ENCODE measurements at places on chromosomes 4 and X.

GRCh38 chr4:57303012-57303751 lies 193.0 kb upstream of the IGFBP7 start:
- no peak for DNase-seq

GRCh38 chr4:84530871-84531270 lies 31.8 kb upstream of the NKX6-1 start:
- no peak for DNase-seq

DNA sequence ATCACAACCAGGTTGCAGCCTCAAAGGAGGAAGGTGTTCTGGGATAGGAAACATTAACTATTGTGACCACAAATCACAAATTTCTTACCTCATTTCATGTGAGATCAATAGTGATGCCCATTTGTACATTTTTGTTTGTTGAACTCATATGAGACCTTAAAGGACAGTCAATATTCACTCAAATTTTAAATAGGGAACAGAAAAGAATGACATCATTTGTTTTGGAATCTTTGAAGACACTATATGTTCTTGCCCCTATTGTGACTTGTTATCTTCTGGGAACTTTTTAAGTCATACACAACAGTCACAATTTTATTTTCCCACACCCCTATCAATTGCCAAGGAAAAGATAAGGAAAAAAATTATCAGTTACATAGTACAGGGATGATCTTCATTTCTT lies 346.5 kb downstream of the ARAP2 start:
- DNase-seq: no peak

DNA sequence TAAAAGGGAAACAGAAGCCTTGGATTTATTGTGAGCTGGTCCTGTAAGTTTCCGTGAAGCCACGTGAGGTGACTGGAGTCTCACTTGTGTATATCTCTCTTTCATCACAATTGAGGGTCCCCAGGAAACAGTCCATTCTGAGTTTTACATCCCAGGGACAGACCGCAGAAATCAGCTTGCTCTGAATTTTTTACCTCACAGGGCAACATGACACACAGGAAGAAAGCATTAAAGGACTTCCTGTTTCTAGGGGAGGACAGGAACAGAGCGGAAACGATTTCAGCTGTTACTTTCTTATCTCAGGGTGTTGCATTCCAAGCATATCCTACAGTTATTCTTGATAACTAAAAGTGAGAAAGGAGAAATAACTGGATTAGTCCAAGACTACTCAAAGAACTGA lies 553.5 kb downstream of the TRAM1L1 start:
- no peak for DNase-seq

- DNase-seq: no peak
Observed at GRCh38 chr4:182593402-182593801, 323.8 kb downstream of the DCTD start.

DNA sequence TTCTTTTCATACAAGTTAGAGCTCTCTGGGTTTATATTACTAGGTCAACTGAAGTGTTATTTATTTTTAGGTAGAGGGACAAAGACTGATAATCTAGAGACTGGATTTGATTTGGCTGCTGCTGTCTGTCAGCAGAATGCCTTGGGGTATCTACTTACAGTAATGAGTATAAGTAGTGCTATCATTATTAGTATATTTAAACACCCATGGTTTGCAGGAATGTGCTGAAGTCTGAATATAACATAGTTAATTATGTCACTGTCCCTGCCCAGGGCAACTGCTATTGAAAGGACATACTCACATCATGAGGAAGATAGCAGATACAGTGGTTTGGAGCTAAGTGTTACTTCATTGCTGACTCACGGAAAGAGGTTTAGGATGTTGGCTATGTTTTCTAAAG lies 76.2 kb downstream of the PRRG1 start:
- no peak for DNase-seq

DNA sequence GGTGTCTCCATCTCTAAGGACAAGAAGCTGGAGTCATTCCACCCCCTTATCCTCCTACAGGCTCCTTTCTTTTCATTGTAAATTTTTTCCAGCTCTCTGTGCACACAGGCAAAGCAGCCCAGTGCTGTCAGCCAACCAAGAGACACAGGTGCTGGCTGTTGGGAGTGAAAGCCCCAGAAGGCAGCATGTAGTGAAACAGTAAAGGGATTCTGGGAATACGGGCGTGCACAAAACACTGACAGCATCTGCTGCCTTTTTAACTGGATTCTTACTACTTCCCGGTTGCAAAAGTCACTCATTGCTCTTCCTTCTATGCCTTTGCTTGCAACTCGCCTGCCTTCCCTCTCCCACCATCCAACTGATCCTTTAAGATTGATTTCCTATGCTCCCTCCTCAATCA lies 208.6 kb upstream of the PRPS2 start:
- DNase-seq: no peak

DNA sequence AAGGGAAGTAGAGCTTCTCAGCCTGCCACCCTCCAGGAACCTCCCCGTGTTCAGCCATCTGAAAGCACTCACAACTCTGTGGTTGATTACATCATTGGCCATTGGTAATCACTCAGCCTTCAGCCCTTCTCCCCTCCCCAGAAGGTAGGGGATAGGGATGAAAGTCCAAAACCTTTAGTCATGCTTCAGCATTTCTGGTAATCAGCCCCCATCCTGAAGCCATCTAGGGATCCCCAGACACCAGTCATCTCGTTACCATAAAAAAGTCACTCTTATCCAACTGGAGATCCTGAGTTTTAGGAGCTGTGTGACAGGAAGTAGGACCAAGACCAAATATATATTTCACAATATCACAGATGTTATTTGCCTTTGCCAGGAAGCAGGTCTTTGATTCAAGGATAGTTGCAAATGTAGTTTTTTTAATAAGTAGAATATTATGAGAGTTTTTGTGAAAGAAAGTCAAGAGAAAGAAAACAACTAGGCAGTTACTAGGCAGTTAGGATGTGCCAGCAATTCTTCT lies 364.6 kb upstream of the NOCT start:
- DNase-seq: no peak

DNA sequence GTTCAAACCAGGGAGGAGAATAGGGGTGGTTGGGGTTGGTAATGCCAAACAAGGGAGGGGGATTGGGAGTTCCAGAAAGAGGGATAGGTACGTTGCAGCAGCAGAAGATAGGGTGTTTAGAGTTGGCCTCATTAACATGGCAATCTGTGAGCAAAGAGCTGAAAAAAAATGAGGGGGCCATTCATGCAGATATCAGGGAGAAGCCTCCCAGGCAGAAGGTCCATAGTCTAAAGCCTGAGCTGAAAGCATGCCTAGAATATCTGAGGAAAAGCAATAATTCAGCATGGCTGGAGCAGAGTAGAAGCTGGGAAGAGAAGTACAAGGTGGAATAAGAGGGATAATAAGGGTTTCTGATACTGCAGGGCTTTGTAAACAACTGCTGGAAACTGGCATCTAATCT lies 550.9 kb upstream of the LCORL start:
- no peak for DNase-seq

GRCh38 chrX:31092970-31093638 lies 21.3 kb upstream of the FTHL17 start:
- no peak for DNase-seq

DNA sequence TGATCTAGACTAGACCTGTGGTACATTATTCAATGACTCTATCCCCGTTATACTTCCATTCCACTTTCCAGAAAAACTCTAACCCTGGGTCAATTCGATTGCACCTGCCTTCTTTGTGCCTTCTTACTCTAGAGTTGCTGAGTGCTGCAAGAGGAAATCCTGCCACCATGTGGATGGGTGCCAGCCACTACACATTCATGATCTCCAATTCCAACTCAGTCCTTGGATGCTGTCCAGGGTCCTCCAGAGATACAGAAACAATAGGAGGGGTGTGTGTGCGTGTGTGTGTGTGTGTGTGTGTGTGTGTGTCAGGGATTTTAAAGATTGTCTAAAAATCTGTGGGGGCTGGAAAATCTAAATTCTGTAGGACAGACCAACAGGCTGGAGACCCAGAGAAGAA lies 42.9 kb upstream of the INTS6L start:
- DNase-seq: no peak

DNA sequence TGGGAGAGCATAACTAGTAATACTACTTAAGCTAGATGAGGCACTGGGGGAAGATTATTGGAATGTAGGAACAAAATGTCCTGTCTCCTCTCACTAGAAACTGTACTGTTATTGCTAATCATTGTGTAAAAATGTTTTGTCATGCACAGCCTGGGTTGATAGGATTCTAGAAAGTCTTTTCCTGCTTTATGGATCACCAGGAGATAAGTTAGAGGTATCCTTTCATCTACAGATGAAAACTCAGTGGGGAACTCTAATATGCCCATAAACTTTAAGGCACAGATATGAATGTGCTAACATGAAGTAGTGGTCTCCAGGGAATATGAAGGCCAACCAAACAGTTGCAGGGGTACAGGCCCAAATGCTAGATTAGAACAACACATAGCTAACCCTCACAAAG lies 57.5 kb downstream of the SRPX start:
- no peak for DNase-seq

DNA sequence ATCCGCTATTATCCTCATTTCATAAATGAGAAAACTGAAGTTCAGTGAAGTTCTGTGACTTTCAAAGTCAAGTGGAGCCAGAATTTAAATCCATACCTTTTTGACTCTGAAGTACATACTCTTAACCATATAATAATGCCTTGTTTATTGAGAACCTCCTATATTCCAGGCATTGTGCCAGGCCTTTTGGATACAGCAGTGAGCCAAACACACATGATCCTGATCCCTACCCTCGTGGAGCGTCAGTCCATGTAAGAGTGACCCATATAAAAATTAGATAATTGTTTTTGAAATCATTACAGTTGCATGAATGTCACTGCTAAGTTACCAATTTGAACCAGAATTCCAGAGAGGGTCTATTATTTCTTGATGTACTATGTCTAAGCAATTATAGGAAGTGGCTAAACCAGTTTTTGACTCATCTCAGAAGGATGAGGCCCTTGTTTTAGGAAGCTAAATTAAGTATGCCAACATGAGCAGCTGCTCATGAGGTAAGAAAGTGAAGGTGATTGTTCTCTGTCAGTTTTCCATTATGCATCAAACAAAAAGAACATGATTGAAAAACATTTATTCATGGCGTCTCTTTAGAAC lies 289.5 kb downstream of the GLUD2 start:
- no peak for DNase-seq

DNA sequence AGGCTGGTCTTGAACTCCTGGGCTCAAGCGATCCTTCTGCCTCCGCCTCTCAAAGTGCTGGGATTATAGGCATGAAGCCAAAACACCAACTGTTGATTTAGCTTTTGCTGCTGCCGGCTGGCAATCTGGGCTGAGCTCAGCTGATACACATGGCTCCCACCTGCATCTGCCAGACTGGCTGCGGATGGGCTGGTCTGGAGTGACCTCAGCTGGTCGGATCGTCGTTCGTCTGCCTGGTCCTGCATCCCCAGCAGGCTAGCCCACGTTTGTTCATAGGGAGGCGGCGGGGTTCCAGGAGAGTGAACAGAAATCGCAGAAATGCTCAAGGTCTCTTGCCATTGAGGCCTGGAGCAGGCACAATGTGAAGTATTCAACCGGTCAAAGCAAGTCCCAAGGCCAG lies 74.4 kb upstream of the DDX3X start:
- no peak for DNase-seq

GRCh38 chr4:24932515-24933225 lies 19.8 kb upstream of the CCDC149 start:
- DNase-seq: no peak

DNA sequence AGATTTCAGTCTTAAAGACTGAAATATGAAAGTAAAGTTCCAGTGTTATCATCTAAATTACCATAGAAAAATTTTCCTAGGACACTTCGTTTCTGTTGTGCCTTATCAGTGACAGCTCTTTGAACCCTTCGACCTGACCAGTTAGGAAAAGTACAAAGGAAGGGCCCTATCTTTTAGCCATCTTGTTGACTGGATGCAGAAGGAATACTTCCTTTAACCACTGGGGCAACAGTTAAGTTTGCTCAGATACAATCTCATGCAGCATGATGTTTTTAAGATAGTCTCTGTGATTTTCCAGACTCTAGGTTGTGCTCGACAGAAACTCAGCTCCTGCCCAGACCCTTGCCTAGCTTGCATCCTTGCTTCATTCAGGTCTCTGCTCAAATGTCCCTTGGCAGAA lies 210.5 kb upstream of the RPS6KA3 start:
- DNase-seq: no peak

DNA sequence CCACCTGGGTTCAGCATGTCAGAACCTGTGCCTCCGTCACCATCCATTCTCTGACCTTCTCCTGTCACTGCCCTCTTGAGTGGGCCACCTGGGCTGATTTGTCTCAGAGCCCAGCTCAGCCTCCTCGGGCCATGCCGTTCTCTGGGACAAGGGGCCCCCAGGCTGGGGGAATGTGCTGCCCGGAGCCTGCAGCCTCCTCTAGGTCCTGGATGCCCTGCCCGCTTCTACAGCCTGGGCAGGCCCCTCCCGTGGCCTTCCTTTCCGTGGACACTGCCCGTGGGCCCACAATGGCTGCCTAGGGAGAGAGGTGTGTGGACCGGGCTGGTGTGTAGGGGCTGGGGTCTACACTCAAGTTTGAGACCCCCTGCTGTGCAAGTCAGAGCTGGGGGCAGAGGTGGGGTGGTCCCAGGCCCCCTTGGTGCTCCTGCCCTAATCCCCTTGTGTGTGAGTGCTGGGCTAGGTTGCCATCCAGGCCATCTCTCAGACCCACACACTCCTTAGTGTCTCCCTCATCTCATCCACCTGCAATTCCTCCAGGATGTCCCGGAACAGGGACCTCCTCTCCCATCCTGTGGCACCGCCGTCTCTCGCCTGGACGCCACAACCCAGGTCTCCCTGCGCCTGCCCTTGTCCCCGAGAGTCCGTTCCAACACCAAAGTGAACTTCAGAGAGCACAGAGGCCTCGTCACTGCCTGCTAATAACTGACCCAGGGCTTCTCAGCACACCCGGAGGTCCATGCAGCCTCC lies 12.4 kb downstream of the PSAPL1 start:
- no peak for DNase-seq

DNA sequence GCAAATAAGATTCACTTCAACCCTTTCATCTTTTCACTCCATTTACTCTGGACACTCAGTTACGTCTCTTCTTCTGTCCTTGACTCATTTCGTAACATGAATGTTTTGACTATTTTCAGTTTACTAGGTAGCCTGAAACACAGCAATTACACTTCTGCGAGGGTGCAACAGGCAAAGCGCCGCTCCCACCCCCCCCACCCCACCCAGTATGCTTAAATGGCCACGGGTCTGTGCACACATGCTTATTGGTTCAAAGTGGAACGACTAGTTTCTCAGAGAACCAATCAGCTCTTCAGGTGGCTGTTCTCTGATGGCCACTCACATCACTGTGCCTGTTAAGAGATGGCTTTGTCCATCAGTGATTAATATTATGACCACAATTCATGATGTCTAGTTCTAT lies 3.5 kb downstream of the BEND4 start:
- DNase-seq: no peak

GRCh38 chr4:113006632-113007031 lies 42.8 kb upstream of the ANK2 start:
- DNase-seq: no peak

All from stimulated activated effector memory CD8-positive, alpha-beta T cell treated with anti-CD3 and anti-CD28 coated beads, Interleukin-12 subunit alpha, Interleukin-12 subunit beta, amount 100 ng/mL, for 72 hours (primary cell).